SK-N-MC (cell line): ENCODE measurements at places on chromosomes 4 and X.

GRCh38 chr4:168794881-168795280 is 215.2 kb downstream of the CBR4 start:
- DNase-seq = no peak

DNA sequence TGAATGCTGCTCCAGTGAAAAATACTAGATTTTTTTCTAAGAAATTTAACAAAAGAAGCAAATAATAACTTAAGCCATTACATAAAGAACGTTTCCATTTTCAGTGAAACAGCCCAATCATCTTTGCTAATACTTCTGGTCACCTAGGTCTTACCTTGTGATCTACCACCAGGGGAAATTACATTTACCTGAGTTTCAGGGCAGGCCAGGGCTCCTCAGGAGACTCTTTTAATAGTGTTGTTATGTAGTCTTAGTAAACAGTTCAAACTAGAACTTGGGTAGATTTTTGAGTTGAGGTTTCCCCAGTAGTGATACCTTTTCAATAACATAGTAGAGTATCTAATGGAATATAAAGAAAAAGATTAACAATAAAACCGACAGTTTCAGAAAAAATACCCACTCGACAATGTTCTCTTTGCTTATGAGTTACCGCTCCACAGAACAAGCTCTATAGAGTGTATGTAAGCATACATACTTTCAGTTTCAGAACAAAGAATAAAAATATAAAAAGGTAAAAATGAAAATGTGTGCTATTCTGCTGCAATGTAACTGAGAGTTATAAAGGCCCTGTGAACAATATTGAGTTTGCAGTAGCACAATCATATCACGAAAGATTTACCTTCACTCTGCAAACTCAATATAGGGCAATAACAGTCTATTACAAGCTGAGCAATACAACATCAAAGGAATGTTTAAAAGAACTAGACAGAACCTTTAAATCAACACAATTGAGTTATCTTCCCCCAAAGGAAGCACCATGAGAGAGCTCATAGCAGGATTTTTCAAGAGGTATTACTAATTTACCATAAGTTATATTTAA is 165.8 kb downstream of the ATOH1 start:
- DNase-seq = no peak

DNA sequence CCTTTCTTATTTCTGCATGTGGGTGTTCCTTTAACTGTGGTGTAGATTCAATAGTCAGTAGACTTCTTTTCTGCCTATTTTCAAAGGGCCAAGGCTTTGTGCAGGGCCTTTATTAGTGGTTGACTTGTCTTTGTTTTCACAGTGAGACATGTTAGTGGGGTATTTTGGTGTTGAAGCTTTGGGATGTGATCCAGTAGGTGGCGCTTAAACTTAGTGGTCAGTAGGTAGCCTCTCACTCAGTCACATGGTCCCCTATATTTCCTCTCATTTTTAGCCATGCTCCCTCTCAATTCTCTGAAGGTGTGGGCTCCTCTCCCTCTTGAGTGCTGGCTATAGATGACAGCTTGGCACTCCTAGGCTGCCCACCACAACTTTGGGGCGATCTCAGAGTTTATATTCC is 23.4 kb upstream of the SLC10A7 start:
- no peak for DNase-seq

DNA sequence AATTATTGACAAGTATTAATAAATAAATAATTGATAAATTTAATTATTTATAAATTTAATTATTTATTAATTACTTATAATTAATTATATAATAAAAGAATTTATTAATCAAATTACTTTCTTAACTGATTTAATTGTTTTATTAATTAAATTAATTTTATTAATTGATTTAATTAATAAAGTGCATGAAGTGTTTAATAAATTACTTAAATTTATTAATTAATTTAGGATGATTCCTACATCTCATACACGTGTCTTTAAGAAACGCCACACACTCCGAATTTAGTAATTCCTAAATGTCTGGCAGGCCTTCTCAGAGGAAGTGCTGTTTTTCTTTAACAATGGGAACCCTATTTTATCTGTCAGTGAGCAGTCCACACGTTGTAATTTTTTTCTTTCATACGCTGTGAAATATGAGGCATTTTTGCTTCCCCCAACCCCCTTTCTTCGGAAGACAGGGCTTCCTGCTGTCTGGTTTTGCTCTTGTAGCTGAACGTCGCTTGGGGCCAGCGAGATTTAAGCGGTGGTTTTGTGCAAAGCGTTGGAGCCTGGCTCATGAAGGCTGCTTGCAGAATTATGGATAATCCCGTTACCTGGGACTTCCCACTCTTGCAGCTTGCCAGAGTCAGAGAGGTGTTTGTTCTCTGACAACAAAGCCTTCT is 46.8 kb downstream of the CRLF2 start:
- DNase-seq = peak; percentile 22

- DNase-seq = no peak
Observed at GRCh38 chr4:60857130-60857753, 342.9 kb upstream of the ADGRL3 start.

GRCh38 chr4:83172371-83172770 is 57.8 kb upstream of the PLAC8 start:
- no peak for DNase-seq

DNA sequence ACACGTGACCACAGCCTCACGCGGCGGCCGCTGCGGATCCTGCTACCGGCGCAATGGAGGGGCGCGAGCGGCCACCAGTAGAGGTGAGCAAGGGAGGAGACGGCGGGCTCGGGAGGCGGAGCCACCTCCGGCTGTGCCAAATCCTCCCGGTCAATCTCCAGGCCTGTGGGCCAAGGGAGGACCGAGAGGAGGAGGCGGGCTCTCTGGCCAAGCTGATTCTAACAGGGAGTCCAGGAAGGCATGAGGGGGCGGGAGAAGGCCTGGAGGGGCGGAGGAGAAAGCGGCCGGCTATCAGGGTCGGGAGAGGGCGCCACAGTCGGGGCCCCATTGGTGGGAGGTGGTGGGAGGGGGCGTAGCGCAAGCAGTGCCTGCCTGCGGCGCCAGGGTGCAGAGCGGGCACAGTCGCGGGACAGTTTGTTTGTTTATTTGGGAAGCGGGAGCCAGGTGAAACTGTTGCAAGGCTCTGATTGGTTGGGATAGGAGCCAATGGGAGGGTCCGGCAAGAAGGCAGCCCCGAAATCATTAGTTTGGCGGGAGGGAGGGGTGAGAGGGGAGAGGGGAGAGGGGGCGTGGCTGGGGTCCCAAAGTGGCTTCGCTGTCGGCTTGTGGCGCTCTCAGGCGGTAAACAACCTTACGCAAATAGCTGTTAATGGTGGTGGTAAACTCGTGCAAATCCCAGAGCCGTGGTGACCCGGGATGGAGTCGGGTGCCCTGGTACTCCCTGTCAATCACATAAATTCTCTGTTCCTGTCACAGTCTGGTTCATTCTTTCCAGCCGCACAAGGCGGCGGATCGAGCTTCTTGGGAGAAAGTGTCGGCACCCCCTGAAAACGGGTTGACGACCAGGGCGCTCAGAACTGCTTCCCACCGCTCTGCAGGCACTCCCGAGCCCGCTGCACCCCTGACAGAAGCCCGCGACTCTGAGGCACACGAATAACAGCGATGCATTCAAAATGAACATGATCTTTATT is at the start of gene IRS4:
TSS of gene IRS4 (minus strand) at position 55 of the 971 bp plus-strand sequence.
- no peak for DNase-seq

DNA sequence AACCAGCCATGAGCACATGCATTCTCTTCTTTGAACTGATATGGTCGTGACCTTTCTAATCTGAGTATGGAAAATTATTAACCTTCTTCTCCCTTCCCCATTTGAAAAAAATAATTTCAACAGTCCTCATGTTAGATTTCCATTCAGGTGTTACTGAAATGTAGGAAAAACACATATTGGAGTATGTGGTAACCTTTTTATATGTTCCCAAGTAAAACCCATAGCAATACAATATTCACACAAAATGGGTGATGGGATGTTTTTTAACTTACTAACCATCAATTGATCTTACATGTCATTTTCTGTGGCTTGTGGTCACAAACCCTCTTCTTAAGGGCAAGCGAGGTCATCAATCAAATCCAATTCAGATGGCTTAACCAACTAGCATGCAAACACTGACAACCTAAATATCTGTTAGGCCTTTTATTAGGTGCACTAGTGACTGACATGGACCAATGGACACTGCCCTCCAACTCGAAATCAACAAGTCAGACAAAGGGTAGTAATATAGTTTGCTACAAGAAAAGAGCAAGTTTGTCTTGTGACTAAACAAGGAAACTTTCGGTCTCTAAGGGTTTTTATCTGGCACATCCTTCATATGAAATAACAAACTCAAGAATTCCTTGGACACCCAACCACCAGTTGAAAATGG is 74.3 kb downstream of the CAMK2D start:
- no peak for DNase-seq

DNA sequence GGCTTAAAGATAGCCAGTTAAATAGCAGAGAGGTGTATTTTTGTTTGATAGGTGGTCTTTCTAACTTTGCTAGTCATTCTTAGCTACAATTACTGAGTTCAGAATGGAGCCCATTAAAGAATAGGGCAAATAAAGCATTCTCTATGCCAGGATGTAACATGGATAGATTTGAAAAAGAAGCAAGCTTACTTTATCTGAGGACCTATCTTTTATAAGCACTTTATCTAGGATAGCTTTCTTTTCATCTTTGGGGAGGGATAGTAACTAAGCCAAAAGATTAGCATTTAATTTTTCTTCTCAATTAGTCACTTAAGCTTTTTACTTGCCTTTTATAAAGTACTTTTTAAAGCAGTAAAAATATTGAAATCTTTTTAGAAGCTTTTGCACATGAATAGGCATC is 1148.0 kb upstream of the DIAPH2 start:
- DNase-seq = no peak

GRCh38 chr4:120724656-120725055 is 197.9 kb downstream of the PRDM5 start:
- no peak for DNase-seq

DNA sequence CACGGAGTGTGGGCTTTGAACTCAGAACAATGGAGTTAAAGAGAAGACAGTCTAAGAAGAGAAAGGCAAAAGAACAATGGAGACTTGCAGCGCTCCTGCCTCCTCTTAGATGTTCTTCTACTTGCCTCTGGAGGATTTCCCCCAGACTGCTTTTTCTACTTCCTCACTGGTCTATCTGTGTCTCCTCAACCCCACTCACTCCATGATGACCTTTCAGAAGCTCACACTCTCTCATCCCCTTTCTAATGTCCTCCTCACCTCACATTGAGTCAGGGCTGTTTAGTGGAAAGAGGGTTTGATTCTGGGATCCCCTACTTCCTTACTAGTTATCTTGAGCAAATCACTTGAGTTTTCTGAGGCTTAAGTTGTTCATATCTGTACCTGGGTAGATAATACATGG is 12.2 kb upstream of the HERC6 start:
- no peak for DNase-seq

DNA sequence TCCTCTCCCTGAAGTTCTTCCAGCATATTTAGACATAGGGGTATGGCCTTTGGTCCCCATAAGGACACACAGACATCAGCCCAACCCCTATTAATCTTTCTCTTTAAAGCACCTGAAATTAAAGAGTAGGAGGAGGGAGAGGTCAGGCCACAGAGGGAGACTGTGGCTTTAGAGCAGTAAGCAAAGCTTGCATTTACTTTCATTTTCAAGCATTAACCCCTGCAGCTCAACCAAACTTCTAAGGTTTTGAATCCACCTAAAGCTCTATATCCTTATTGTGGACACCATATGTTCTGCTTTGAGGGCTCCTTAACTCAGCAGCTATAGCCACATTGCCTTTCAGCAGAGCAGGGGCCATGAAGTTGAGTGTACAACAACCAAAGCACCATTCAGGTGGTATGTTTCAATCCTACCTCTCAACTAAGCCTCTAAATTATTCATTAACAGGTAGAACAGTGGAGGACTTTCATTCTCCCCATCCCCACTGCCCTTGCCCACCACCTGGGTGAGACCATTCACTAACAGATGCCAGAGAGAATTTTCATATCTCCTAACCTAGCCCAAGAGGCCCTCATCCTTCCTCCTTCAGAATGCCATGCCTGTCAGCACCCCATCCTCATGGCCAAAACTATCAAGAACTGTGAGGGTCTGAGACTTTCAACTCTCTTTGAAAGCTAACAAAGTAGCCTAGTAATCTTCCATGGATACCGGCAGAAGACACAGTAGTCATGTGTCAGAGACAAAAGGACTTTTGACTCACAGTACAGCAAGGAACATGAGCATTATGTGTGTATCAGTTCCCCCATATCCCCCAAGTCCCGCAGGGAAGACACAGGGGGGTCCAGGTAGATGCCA is 20.8 kb downstream of the LIN54 start:
- no peak for DNase-seq

- no peak for DNase-seq
Observed at GRCh38 chr4:120228086-120228485, 161.4 kb upstream of the MAD2L1 start.

GRCh38 chrX:1477801-1478458 is 25.2 kb upstream of the ASMTL start:
- DNase-seq = no peak

DNA sequence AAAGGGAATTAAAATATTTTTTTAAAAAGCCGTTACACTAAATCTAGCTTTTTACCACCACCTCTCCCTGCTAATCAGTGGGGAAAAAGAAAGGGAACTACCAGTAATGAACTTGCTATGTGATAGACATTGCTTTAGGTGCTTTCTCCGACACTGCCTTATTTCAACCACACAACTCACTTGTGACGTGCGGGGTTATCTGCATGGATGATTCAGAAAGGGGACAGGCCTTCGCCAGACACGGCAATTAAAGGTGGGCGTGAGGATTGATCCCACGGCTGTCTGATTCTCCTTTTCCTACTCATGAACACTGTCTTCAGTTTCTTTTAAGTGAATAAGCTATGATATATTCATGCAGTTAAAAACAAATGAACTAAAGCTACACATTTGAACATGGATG is 882 bp upstream of the CXCR3 start:
- no peak for DNase-seq

GRCh38 chr4:87882321-87882720 is 49.6 kb downstream of the MEPE start:
- DNase-seq = no peak

DNA sequence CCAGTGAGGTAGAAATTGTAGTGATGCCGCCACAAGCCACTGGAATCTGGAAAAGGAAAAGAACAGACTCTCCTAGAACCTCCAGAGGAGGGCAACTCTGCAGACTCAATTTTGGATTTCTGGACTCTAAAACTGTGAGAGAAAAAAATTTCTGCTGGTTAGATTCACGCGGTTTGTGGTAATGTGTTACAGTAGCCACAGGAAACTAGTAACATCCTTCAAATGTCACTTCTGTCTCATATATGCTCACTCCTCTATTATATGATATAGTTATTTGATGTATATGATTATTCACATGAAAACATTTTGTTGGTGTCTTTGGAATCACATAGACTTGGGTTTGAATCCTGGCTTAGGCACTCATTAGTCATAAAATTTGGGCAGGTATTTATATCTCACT is 18.8 kb downstream of the LDOC1 start:
- DNase-seq = no peak

GRCh38 chr4:119626943-119627266 is 1.7 kb downstream of the PDE5A start:
- DNase-seq = no peak

- DNase-seq = no peak
Observed at GRCh38 chrX:118495958-118496762, 545 bp downstream of the DOCK11 start.

GRCh38 chrX:141936080-141936479 is 32.4 kb downstream of the MAGEC1 start:
- DNase-seq = no peak

GRCh38 chr4:186979961-186980745 is 256.5 kb upstream of the FAT1 start:
- DNase-seq = no peak

- DNase-seq = no peak
Observed at GRCh38 chr4:105107095-105107856, 39.4 kb upstream of the TET2 start.
